Endothelial cell (in vitro differentiated cells): ENCODE measurements at places on chromosomes 2 and 18.
A peak's percentile ranks its signal among the peaks of the same experiment; 100 is the strongest.

DNA sequence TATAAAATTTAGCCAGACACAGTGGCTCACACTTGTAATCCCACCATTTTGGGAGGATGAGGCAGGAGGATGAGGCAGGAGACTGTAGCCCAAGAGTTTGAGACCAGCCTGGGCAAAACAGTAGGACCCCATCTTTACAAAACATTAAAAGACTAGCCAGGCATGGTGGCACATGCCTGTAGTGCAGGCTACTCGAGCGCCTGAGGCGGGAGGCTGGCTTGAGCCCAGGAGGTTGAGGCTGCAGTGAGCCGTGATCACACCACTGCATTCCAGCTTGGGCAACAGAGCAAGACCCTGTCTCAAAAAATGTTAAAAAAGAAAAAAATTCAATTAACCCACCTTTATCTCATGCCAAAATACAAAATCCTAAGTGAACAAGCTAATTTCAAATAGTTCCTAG lies 4.0 kb downstream of the REV1 start:
- DNase-seq: no peak

DNA sequence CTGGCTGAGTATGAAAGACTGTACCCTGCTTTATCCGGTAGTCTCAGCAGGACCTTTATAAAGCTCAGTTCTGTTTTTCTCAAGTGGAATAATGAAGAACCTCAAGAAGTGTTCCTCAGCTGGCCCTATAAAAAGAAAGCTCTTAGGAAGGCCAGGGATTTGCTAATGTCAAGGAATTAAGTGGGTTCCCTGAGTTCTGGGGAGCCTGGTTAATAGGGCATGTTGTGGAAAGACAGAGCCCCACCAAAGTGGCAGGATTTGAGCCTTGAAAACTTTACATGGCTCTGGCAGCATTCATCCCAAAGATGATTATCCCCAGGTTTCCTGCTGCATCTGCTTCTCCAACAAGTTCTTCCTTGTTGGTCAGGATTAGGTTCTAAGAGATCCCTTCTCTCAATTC lies 6.9 kb upstream of the DYSF start:
- DNase-seq: no peak

- DNase-seq: no peak
These were observed 1.8 kb downstream of the SLC4A10 start for GRCh38 chr2:161625996-161626395.

DNA sequence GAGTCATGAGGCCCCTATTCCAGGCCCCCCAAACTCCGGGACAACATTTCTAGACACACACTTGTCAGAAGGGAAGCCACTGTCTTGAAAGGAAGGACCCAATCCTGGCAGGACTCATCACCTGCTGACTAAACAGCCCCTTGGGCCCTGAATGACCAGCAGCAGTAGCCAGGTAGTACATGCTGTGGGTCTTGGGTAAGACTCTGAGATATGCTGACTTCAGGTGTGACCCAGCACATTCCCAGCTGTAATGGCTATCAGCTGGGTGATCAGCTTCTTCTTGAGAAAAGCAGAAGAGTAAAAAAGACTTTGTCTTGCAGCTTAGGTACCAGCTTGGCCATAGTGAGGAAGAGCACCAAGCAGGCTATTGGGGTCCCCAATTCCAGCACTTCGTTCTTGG lies 35.6 kb downstream of the CLHC1 start:
- DNase-seq: no peak

DNA sequence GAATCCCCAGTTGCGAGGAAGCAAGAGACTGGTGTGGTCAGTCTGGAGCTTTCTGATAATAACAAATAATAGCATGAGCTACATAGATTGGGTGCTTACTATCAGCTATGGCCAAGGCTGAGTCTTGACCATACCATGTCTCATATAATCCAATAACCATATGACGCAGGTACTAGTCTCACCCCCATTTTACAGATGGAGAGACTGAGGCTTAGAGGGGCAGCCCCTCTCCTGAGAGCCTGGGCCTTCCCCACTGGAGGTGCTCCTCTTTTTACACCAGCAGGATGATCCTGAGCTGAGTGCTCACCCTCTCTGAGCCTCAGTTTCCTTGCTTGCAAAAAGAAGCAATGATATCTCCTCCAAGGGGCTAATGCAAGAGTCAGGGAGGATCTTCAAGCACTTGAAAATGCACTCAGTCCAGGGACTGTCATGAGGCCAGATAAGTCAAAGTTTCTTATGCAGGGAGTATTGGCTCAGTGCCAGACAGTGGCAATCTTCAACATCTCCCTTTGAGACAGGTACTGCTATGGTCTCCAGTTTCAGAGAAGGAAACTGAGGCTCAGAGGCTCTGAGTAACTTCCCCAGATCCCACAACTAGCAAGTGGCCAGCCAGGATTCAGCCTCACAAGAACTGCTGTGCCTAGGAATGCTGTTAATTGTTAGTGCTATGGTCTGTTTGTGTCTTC lies 149.7 kb downstream of the TFCP2L1 start:
- no peak for DNase-seq

- no peak for DNase-seq
These were observed 208.6 kb downstream of the DCDC2C start for GRCh38 chr2:3911882-3912455.

DNA sequence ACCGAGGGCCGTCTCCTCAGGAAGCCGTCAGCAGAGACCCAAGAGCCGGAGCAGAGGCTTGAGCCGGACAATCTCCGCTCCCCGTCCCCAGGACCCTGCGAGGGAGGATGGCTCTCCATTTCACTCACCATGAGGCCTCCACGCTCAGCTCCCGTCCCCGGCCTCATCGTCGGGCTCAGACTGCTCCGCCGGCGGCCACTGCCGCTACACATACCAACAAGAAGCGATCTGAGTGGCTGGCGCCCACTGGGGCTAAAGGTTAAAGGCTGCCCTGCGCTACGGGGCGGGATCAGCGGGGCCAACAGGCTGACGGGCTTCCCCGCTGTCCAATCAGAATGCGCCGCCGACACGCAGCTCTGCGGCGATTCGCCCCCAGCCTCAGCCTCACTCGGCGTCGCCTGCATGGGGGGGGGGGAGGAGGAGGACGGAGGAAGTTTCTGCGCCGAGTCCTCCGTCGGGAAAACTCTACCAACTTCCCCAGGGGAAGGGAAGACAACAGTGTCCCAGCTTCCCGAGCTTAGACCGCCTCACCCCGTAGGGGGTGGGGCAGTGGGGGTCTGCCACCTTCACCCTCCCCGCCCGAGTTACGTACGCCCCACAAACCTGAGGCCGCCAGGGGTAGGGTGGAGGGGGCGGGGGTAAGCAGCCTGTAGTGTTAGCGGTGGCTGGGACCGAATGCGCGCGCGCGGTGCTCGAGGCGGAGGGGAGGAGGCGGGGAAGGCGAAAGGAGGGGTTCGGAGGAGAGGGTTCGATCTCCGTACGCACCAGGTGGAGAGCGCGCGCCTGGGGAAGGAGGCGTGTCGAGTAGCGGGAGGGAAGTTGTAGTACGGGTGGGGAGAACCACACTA lies at the start of gene PRPF40A:
PRPF40A (minus strand) TSS at position 234 of the 848 bp plus-strand sequence; CDS start at position 212, 22 bp downstream.
- DNase-seq: peak; percentile 99

DNA sequence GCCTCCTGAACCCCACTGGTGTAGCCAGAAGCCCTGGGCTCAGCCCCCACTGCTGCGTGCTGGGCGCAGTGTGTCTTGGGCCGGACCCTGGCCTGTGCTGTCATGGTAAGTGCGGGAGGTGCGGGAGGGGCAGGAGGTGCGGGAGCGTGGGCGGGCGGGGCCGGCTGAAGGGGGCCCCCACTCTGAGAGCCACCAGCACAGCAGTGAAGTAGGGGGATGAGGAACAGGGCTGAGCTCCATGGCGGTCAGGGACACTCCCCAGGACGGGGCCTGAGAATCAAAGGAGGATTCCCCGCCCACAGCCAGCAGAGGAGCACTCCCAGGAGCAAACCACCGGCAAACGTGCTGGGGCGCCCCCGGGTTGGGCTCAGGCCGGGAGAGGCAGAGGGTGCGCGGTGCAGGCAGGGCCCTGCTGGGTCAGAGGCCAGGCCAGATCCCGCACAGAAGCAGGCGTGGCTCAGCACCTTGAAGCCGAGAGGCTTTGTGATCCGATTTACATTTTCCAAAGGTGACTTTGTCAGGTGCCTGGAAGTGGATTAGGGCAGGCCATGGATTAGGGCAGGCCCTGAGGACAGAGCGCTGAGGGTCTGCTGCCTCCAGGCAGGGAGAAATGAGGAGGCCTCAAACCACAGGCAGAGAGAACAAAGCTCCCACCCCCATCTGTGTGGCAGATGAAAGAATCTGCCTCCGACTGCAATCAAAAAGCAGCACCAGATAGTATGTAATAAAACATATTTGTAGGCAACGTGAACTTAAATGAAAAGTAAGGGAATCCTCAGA lies 152.0 kb upstream of the RAB6C start:
- peak; percentile 15 for DNase-seq

DNA sequence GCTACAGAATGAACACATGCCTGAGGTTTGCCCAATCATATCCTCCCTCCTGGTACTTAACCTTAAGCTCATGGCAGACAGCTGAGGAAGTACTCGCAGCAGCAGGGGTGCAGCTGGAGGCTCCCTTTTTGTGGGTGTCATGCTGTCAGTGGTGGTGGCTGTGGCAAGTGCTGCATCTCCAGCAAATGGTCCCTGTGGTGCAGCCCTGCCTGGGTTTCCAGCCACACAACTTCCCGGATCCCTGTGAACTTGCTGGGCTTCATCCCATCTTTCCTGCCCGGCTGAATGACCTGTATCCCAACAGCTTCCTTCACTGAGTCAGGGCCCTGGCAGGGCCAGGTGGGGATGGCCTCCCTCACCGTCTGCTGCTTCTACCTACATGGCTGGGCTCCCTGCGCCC lies 5.0 kb downstream of the TMEM185B start:
- no peak for DNase-seq

DNA sequence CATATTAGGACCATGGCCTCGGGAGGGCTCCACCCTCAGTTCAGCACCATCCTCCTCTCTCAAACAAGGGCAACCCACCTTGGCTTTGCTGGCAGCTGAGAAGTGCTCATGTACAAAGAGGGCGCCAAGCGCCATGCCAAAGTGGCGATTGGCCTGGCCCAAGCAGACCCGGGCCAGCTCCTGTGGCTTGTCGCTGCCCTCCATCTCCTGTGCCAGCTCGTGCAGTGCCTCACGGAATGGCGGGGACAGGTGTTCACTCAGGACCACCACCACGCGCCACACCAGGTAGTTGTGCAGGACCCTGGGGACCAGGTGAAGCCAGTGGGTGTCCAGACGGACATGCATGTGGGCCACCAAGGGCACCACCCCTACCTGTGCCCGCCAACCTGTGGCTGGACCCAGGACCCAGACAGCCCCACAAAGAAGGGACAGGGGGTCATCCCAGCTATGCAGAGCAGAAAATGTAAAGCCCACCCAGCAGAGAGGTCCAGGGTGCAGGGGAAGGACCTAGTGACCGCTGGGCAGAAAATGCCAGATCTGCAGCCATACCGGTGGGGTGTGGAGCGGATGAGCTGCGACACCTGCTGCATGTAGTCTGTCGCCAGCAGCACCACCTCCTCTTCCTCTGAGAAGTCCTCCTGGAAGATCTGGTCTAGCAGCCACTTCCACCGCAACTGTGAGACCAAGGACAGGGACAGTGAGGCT lies 3.6 kb downstream of the ECEL1 start:
- no peak for DNase-seq

- no peak for DNase-seq
These were observed 127.6 kb upstream of the SPOPL start for GRCh38 chr2:138373993-138374408.

- DNase-seq: no peak
These were observed 306.6 kb upstream of the VWC2L start for GRCh38 chr2:214104219-214104618.

GRCh38 chr18:9901377-9901776 lies 12.4 kb upstream of the VAPA start:
- no peak for DNase-seq

DNA sequence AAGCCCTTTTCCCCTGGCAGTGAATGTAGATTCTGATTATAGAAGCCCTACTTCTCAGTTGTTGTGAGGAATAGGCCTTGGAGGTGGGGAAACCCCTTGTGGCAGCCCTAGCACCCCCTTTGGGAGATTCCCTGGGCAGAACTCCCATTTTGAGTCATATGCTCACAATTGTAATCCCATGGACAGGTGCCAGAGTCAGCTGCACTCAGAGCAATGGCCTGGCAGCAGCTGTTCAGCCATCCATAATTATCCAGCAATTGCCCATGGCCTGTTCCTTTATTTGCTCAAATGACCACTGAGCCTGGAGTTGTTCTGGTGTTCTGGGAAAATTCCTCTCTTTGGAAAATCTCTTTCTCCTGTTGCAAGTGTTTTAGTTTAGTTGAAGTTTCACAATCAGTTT lies 71.7 kb downstream of the PTRHD1 start:
- no peak for DNase-seq

DNA sequence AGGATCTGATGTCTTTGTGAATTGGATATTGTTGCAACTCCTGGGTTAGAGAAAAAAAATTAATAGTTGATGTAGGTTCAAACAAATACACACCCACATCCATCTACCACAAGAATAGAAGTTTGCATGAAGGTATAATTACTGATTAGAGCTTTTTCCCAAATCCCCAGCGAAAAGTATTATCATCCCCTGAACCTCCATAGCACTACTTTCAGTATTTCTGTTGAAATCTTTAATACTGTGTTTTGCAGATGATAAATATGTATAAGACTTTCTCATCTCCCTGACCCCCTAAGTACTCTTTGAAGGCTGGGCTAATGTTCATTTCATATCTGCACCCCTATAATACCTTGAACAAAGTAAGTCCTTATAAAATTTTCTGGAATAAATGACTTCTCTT lies 6.4 kb downstream of the FN1 start:
- no peak for DNase-seq

- DNase-seq: no peak
These were observed 2.7 kb downstream of the PPP1R1C start for GRCh38 chr2:181988154-181988924.

GRCh38 chr2:128832946-128833663 lies 514.4 kb upstream of the HS6ST1 start:
- no peak for DNase-seq
